ENCODE measurements at places on chromosomes 5 and 9.
A peak's percentile ranks its signal among the peaks of the same experiment; 100 is the strongest.

GRCh38 chr5:84125216-84125615 is 259.5 kb downstream of the EDIL3 start:
- ATAC-seq: no peak

GRCh38 chr5:113250341-113250953 is 184.3 kb downstream of the TSSK1B start:
- ATAC-seq: no peak

DNA sequence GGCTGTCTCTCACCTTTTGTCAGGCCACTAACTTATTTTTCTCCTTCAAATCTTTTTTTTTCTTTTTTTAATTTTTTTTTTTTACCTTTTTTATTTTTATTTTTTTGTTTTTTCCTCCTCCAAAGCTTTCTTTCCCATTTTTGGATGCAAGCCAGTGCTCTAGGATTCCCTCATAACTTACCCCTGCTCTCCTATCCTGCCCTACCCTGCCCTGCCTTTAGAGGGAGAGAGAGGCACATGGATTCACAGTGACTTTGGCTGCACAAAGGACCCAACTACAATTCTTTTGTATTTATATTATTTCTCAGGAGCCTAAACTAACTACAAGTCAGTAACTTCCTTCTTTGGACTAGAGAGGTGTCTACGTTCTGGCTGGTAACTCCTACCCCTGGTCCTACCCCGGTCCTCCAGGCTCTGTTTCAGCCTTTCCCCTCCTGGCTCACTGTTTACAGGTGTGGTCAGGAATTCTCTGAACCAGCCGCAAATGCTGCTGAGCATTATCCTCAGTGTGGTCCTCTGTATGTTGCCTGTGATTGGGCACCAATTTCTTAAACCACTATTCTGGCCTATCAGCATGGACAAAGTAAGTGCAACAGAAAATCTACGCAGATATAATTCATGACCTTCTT is 8.4 kb upstream of the RUSC2 start:
- ATAC-seq: peak; percentile 59

DNA sequence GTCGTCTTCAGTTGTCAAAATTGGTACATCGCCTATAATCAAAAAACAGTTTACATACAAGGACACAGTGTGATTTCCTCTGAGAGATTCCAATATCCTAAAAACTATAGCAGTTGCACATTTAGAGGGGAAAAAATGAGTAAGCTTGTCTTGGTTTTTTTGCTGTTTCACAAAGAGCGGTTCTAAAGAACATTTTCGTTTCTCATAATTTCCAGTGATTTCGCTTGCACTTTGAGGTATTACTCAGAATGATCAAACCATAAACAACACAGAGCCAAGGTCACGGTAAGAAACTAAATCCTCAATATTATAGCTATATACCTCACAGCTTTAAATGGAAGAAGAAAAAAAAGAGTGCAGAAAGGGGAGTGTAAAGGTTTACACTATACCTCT is 861 bp downstream of the MTX3 start:
- ATAC-seq: no peak

DNA sequence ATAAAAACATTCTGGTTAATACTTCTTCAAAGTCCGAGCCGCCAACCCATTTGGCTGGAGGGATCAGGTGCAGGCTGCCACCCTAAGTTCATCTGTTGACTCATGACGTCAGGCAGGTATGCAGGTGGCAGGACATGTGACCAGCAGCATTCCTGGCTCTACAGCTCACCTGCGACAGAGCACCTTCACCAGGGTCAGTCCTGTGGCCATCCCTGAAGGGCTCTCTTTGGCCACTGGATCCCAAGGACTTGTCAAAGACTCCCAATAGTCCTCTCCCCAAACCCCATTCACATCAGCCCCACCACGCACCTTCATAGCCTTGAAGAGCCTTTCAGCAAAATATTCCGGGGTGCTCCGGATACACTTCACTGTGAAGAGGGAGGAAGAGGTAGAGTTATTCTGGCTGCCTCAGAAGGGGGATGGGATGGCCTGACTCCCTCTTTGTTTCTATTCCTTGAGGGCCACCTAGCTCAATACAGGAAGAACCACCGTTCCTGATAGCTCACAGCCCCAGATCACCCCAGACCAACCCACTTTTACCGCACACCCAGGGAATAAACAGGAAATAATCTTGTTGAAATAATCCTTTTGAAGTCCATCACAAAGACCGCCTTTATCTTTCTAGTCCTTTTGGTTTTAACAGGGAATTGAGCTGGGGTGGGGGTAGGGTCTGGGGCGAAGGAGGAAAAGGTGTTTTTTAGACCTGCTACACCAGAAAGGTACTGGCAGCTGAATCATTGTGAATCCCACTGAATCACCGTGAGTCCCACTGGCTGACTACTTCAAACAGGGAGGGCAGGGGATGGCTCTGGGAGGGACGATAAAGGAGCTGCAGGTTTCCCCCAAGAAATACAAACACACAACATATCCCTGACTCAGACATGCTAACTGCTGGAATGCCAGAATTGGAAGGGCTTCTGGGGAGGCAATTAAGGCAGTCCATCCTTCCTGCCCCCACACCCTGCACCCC is 26.4 kb downstream of the ANXA6 start:
- ATAC-seq: no peak

DNA sequence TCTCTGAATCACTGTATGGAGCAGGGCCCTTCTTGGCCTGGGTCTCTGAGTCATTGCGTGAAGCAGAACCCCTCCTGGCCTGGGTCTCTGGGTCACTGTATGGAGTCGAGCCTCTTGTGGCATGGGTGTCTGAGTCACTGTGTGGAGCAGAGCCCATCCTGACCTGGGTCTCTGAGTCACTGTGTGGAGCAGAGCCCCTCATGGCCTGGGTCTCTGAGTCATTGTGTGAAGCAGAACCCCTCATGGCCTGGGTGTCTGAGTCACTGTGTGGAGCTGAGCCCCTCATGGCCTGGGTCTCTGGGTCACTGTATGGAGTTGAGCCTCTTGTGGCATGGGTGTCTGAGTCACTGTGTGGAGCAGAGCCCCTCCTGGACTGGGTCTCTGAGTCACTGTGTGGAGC is 94.0 kb upstream of the RAPGEF1 start:
- no peak for ATAC-seq

DNA sequence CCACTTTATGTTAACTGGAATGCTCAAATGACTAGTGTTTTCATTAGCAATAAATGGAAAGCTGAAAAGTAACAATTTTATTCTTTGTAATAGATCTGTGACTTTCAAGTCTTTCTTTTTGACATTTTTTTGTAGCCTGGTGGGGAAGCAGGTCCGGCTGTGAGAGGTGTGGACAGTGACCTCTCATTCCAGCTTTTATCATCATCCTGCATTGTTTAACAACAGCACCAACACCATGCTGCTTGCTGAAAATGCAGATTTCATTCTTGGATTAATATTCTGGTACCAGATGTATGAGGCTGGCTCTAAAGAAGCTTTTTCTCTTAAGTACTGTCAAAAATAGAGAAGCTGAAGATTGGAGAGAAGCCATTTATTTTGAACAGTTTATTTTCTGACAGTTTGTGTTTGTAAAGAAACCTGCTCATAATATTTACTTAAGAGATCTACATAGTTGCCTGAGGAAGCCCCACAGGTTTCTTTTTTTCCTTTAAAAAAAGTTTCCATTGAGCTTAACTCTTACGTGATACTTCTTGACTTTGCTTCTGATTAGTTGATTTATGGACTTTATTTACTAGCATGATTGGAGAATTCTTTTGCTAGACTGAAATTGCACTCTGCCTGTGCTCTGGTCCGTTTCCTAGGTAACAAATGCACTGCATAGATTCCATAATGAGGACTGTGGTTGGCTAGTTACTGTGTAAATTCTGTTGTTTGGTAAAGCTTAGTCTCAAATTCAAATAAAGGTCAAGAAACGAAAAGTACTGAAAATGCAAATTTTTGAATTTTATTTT is 3.4 kb downstream of the KIAA1958 start:
- peak; percentile 12 for ATAC-seq

DNA sequence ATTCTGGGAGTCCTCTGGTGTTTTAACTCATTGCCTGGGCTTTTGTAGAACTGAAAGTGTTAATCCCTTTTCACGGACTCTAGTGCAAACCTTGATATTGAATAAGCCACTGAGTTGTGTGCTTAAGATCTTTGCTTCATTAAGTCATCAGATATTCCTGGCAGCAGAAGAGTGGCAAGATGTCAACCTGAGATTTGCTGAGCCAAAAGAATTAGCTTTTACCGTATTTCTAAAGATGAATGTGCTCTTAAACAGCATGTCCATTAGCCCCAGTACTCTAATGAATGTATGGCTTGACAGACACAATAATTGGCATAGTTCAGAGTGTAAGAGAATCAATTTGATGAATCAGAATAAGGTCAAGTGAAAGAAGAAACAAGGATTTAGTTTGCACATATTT is 87.2 kb upstream of the CDH6 start:
- no peak for ATAC-seq

- ATAC-seq: no peak
Observed at GRCh38 chr5:93637697-93638096, 54.7 kb downstream of the NR2F1 start.

DNA sequence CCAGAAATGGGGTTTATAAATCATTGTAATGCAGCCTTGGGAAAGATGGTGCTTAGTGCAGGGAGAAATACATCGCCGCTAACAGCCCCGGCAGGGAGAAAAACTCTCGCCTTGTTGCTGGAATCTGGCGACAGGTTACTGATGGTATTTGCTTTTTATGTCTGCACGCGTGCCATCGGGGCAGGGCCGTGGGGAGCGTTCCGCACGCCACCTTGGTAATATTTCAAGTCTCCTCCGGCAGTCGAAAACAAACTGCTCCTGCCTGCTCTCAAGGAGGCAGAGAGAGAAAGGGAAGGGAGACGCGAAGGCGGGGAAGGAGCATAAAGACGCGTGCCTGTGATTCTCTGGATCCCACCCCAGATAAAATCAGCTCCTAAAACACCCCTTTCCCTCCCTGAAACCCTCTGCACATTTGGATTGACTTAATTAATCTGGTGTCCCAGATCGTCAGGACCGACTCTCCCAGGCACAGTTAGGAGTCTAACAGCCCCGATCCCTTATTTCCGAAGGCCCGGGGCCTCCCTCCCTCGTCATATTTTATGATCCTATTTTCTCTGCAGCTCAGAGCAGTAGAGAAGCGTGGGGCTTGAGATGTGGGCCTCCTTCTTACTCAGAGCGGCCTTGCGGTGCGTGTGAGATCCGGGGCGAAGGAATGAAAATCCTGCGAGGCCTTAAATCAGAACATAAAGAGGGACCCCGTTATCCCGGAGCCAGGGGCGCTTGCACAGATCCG is 47.7 kb downstream of the CFAP77 start:
- ATAC-seq: no peak

- ATAC-seq: no peak
Observed at GRCh38 chr5:143741421-143741820, 70.5 kb upstream of the HMHB1 start.

DNA sequence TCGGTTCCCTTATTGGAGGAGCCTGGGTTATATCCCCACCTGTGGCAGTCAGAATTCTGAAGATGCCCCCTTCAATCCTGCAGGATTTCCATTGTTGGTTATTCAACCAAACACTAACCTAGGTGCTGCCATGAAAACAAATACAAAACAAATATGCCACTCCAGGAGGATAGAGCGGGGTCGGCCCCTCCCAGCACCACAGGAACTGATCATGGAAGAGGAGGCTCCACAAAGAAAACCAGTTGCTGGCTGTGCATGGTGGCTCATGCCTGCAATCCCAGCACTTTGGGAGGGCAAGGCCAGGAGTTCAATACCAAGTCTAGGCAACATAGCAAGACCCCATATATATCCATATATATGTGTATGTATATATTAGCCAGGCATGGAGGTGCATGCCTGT is 13.2 kb upstream of the ADGRD2 start:
- ATAC-seq: no peak

- ATAC-seq: peak; percentile 85
Observed at GRCh38 chr9:27460226-27461023, 63.7 kb upstream of the IFNK start.

DNA sequence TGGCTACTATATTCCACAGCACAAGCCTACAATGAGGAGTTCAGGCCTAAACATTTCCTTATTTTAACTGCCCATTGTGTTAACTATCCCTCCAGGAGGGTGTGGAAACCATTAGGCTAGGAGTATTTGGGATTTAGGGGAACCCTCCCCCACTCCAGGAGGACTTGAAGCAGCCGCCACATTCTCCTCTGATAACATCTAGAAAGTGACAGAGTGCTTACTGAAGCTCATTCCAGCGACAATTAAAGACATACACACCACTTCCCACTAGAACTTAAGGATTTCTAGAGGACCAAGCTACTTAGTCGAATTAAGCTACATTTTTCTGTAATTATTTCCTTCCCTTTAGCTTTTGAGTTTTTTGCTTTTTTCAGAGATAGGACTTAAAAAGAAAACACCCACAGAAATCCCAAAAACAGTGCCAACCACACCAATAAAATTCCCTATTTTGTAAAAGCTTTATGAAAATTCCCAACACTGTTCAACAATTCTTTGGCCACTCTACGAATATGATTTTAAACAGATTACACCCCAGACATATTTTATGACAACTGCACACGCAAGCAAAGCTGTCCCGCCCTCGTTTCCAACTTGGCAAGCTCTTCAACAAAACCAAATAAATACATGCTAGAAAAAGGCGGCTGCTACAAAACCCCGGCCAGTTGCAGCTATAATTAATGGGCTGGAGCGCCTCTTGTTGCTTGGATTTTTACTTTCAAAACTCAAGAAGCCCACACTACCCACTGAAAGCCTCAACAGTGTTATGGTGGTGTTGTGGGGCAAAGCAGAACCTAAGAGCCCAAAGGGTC is 4.5 kb downstream of the ROR2 start:
- no peak for ATAC-seq

DNA sequence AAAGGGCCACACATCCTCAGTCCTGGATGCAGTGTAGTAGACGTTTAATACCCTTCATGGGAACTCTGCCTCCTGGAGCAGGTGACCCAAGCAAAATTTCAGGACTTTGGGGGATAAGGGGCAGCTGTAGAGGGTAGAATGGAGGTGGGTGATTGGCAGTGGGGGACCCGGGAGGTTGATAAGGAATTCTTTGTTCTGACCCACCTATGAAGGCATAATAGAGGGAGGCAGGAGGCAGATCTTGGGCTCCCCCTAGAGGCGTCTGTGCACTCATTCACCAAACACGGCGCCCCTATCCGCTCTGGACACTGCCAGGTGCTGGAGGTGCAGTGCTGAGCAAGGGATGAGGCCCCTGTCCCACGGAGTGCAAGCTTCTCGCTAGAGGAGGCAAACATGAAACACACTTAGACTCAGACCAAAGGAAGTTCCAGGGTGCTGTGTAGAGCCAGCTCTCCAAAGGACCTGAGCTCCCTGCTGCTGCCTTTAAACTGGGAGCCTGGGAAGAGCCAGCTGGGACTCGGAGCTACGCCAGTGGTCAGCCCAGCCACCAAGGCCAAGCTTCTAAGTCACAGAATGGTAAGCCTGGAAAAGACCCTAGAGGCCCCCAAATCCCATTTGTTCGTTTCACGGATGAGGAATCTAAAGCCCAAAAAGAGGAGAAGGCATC is 7.7 kb downstream of the IL17B start:
- ATAC-seq: peak; percentile 91

DNA sequence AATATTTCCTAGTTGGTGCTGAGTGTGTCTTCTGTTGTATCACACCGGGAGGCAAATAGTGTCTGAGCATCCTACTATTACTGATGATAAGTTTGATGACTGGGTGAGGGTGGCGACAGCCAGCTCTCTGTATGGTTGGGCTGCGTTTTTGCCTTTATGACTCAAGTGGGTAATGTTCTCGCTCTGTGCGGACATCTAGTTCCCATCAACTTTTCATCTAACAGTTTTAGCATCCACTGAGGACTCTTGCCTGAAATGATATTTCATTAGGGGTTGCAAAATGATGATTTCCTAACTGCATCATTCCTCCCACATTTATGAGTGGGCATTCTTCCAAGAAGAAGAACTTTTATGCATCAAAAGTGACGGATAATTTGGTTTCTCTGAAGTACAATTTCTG is 26.5 kb downstream of the HMCN2 start:
- ATAC-seq: no peak

- no peak for ATAC-seq
Observed at GRCh38 chr5:143561219-143561618, 157.7 kb upstream of the NR3C1 start.

All from SK-N-SH treated with all-trans-retinoic acid at 6 μM for 48 hours (cell line).